ENCODE measurements at places on chromosomes 7 and 10.

DNA sequence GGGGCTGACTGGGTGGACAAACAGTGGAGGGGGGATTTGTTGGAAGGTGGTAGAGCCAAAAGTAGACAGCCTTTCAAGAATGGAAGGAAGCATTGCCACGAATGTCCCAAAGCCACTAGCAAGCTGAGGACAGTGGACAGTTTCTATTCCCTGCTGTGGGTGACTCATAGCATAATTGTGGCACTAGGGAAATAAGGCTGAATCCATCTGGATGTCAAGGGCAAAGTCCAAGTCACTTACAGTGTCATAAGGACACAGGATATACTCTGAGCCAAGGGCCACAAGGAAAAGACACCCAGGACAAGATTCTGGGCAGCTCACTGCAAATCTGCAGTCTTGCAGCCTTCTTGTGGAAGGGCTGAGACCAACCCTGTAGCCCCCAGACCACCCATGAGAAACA lies 79.7 kb downstream of the FRMPD2 start:
- no peak for DNase-seq

DNA sequence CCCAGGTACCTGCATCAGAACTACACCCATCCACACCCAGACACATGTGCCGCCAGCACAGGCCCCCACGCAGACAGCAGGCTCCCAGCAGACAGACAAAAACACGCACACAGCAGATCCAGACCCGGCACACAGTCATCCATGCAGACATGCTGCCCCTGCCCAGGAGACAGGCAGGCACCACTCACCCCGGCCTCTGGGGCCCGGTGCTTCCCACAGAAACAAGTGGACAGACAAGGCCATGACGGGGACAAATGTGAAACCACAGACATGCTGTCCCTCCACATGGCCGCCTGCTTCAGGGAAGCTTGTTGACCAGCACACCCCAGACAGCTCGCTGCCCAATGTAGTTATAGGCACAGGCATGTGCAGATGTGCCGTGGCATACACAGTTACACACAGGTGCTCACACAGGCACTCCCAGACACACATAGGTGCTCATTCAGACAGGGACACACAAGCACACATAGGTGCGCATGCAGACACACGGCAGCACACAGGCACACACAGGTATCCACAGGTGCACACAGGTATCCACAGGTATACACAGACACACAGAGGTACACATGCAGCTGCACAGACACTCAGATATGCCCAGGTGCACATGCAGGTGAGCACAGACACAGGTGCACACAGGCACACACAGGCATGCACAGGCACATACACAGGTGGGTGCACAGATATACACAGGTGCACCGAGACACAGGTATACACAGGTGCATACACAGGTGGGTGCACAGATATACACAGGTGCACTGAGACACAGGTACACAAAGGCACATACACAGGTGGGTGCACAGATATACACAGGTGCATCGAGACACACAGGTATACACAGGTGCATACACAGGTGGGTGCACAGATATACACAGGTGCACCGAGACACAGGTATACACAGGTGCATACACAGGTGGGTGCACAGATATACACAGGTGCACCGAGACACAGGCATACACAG lies 10.5 kb upstream of the SCART1 start:
- DNase-seq: no peak

GRCh38 chr7:38428041-38428440 lies 154.6 kb upstream of the TARP start:
- no peak for DNase-seq

GRCh38 chr10:31346953-31347352 lies 27.9 kb downstream of the ZEB1 start:
- DNase-seq: no peak

DNA sequence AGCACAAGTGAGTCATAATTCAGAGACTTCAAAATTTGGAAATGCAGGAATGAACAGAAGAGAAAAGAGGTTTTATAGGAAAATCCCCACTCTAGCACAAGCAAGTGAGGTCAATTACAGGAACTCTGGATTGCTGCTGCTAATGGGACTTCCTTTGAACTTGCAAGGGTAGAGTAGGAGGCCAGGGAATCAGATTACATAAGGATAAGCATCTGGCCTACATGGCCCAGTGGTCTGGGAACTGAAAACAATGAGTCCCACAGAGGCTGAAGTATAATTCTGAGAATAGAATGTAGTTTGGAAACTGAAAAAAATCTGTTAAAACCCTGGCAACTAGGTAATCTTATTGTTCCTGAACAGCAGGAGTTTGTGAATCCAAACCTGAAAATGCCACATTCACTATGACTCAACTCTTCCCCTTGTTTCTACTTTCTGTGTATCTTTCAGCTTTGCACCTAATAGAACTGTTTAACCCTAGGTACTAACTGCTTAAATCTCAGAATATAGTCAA lies 66.5 kb downstream of the CTNNA3 start:
- DNase-seq: no peak

GRCh38 chr7:2172311-2173188 lies 60.2 kb downstream of the MAD1L1 start:
- DNase-seq: peak; percentile 93

- no peak for DNase-seq
Observed at GRCh38 chr10:73979809-73980433, 18.0 kb upstream of the VCL start.

- DNase-seq: peak; percentile 56
Observed at GRCh38 chr10:86389441-86390193, 23.0 kb upstream of the GRID1 start.

DNA sequence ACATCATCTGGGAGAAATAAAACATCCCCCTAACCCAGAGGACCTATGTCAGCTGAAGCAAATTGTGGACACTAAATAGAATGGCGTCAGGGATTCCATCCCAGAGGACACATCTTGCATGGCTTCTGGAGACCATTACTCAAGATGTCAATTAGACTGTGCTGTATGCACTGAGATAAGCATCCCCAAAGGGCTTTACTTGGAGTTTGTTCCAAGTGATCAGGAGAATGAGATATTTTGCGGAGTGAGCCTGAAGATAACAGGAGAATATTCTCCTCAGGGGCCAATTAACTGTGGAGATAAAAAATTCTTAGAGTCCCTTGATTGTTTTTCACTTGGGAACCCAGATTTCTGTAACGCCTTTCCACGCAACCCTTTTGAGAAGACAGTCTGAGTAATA lies 4.5 kb upstream of the OR2AE1 start:
- no peak for DNase-seq

DNA sequence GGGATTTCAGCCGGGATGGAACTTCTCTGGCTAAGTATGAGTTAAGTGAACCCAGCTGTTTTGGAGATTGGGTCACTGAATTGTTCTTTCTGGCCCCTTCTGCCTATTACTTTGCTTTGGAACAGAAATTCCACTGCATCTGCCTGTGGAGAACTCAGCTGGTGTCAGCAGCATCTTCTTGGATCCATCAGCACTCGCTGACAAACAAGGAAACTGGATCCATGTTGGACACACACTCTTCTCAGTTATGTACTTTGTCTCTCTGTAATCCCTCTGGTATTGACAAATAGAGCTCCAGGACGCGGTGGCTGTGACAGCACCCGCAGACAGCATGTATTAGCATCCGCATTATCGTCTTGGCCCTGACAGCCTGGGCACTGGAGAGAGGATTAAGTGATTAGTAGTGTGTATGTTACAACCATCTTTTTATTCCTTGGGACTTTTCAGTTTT lies 73.0 kb upstream of the BMPER start:
- no peak for DNase-seq

DNA sequence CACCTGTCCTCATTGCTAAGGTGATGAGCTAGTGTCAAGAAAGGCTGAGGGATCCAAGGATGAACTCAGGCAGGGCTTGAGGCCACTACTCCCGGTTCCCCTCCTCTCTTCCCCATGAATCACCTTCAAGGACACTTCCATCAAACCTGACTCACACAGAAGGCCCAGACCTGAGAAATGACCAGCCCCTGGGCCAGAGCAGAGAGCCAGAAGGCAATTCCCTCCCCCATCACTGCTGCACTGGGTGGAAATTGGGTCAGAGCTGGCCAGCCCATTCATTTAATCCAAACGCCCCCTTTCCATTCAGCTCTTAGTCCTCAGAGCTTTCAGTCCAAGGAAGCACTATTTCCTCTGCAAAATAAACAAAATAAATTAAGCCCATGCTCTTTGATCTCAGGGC lies 182.0 kb downstream of the KCNMA1 start:
- DNase-seq: no peak

DNA sequence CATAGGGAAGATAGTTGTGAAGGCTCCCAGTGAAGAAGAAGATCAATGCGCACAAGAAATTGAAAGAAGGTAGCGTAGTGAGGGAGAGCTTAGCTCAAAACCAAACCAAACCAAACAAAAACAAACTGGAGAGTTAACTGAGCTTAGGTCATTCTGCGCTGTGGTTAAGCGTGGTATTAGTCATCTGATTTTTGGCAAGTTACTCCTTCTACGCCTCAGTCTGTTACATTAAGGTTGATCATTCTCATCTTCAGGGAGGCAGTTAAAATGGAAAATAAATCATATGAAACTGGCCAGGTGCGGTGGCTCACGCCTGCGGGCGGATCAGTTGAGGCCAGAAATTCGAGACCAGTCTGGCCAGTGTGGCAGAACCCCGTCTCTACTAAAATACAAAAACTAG lies 259.7 kb downstream of the EXOC4 start:
- DNase-seq: peak; percentile 72

GRCh38 chr7:28243861-28244260 lies 63.3 kb upstream of the JAZF1 start:
- DNase-seq: no peak

DNA sequence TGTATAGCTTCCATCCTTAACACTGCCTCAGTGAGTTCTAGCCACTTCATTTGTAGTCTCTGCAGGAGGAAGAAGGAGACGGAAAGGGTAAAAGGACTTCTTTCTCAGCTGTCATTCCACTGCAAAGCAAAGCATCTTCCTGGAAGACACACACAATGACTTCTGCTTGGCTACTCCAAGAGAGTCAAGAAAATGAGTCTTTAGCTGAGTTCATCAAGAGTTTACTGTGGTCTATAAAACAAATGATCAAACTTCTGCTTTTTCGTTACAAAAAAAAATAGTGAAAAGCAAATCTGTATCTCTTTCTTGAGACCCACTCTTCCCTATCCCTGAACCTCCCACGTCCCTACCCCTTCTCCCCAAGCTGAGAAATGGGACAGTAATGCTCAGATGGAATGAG lies 205.0 kb upstream of the AHR start:
- DNase-seq: no peak

GRCh38 chr7:24456526-24457218 lies 116.6 kb upstream of the PALS2 start:
- DNase-seq: no peak

DNA sequence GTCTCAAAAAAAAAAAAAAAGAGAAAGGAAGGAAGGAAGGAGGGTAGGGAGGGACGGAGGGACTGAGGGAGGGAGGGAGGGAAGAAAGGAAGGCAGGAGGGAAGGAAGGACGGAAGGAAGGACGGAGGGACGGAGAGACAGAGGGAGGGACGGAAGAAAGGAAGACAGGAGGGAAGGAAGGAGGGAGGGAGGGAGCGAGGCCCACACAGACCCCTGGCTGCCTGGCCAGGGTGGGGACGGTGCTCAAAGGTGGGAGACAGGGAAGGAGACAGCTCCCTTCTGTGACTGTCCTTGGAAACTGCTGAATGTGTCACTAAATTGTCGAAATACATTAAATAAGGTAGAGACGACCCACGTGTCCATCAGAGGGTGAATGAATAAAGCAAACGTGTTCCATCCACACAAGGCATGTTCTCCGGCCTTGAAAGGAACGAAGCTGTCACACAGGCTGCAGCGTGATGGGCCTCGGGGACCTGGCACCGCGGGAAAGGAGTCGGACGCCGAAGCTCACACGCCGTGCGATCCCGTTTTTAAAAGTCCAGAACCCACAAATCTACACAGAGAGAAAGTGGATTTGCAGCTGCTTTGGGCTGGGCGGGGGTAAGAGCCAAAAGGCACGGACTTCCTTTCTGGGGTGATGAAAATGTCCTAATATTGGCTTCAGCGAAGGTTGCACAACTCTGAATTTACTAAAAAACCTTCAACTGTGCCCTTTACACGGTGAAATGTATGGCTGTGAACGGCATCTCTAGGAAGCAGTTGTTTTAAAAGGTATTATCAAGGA lies 23.3 kb downstream of the ADAP1 start:
- DNase-seq: no peak

GRCh38 chr10:43712821-43713584 lies 64.3 kb upstream of the ZNF32 start:
- no peak for DNase-seq

- peak; percentile 18 for DNase-seq
Observed at GRCh38 chr10:101535949-101536348, 52.1 kb downstream of the POLL start.

- no peak for DNase-seq
Observed at GRCh38 chr7:7701527-7701926, 16.9 kb downstream of the RPA3 start.

GRCh38 chr7:70338015-70338414 lies 739.7 kb downstream of the AUTS2 start:
- DNase-seq: no peak

DNA sequence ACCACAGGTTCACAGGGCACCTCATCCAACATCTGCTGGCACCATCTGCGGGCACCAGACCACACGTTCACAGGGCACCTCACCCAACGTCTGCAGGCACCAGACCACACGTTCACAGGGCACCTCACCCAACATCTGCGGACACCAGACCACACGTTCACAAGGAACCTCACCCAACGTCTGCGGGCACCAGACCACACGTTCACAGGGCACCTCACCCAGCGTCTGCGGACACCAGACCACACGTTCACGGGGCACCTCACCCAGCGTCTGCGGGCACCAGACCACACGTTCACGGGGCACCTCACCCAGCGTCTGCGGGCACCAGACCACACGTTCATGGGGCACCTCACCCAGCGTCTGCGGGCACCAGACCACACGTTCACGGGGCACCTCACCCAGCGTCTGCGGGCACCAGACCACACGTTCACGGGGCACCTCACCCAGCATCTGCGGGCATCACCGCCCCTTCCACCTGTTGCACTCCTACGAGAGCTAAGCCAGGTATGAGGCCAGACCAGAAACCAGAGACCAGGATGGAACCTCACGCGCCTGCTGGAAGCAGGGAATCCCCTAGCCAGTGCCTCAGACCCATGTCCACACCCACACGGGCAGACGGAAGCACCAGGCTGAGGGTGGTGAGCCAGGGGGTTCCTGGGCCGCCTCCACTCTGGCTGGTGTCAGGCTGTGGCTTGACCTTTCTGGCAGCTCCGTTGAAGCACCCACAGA lies 182.8 kb downstream of the MAD1L1 start:
- no peak for DNase-seq

GRCh38 chr7:122637784-122638183 lies 61.1 kb downstream of the RNF133 start:
- no peak for DNase-seq

Data from fibroblast of pulmonary artery (primary cell).